BJ (cell line): ENCODE measurements at places on chromosomes 4 and X.
A peak's percentile ranks its signal among the peaks of the same experiment; 100 is the strongest.

DNA sequence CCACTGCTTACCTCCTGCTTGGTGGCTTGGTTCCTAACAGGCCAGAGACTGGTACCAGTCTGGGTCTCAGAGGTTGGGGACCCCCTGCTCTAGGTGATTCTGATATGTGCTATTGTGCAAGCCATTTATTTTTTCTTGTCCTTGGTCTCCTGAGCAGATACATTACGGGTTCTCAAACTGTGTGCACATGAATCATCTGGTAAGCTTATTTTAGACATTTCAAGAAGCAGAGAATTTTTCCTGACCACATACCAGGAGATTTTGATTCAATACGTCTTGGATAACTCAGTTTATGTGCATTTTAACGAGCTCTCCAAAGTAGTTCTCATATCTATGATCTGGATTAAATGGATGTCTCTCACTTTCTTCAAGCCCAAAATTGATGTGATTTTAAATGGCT is 77.2 kb downstream of the FHIP1A start:
- peak; percentile 74 for DNase-seq

- no peak for DNase-seq
These were observed 301.2 kb upstream of the PPARGC1A start for GRCh38 chr4:24190761-24191695.

- no peak for DNase-seq
These were observed 35.6 kb upstream of the GPR34 start for GRCh38 chrX:41653125-41653524.

- DNase-seq = no peak
These were observed 35.3 kb upstream of the ADAMTS3 start for GRCh38 chr4:72604324-72604723.

- DNase-seq = no peak
These were observed 145.3 kb upstream of the VCX3B start for GRCh38 chrX:8319359-8319758.

DNA sequence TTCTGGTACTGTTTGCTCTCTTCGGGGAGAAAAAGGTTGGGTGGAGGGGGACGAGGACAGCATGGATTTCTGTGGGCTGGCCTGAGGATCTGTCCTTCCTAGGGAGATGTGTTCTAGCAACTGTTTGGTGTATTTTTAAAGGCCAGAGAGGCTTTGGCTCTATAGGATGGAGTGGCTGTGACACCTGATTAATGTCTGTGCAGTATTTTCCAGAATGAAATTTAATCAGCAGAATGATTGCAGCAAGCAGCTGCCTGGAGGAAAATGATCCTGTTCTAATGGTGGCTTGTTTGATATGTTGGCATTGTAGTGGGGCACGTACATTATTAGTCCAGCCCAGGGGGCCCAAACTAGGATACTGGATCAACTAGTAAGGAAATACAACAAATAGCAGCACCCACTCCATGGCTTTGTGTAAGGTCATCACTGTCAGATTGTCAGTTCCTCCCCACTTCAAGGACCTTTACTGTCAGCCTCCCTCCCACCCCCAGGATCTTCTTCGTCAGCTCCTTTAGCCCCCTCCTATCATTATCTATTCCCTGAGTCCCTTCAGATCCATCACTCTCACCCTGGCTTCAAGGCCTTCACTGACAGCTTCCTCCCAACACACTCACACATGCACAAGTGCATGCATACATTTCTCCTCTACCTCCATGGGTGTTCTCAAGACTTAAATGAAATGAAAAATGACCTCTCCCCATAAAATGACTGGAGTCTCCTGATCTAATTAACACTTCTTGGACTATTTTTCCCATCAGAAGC is 10.4 kb upstream of the TMEM255A start:
- no peak for DNase-seq

DNA sequence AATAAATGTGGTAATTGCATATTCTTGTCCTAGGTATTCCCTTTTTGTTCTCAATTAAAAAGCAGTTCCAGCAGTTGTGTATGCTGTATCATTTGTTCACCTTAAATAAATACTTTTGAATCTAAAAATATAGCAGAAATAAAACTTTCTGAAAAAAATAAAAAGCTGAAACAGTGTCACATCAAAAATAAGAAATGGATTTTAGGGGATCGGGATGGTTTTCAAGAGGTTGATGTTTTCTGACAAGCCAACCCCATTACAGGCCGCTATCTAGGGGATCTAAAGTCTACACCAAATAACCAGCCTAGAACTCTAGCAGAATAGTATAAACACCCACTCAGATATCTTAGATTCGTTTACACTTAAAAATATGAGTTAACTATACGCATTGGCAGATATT is 95.4 kb upstream of the MAML3 start:
- DNase-seq = no peak

GRCh38 chrX:38919853-38920528 is 118.7 kb downstream of the MID1IP1 start:
- DNase-seq = no peak

- DNase-seq = no peak
These were observed 172.9 kb downstream of the DCLK2 start for GRCh38 chr4:150250998-150251651.

DNA sequence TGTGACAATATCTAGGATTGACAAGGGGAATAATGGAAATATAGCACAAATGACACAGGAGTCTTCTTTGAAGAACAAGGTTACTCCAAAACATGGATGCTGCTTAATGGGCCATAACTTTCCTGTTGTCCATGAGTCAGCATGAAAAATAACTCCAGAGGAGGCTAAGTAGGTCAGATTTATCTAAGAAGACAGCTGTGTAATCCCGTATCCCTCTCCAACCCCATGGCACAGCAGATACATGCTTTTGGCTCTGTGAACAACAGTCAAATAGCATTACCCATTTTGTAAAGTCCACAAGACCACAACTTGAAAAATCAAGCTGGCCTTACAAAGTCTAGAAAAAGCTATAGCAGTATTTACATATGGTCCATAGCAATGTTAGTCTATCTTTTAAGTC is 2.1 kb upstream of the TMEM131L start:
- DNase-seq = no peak

GRCh38 chrX:63561425-63561824 is 210.3 kb upstream of the SPIN4 start:
- DNase-seq = no peak

DNA sequence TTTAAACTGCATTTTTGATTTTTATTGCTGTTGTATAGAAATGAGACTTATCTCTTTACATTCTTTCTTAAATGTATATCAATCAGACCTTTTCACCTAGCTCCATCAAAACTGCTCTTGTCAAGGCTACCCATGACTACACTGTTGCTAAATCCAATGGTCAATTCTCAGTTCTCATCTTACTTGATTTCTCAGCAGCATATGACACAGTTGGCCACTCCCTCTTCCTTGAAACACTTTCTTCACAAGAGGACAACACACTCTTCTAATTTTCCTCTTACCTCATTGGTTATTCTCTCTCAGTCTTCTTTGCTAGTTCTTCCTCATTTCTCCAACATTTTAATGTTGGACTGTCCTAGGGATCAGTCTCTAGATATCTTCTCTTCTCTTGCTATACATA is 94.1 kb upstream of the CITED1 start:
- no peak for DNase-seq

DNA sequence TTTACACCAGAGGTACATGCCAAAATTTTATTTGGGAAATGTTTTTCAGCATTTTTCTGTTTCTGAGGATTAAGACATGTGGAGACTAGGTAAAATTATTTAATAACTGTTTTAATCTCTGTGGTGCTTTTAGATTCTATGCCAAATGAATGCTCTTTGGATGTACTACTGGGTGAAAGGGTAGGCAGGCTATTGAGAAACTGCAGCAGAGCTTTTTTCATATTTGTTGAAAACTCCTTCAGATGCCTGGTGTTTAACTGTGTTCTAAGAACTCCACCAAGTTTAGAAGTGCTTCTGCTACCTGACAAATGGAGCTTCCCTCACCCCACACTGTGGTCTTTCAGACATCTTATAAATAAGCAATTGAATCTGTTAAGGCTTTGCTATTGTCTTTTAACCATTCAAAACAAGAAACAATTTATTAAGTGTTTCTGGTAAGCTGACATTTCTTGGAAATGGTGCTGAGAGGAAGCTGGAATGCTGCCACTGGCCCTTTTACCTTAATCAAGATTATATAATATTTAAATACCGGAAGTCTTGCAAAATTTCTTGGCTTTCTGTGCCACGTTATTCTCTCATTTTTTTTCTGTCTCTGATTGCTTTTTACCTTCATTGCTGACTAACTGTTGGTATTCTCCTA is 51.2 kb upstream of the CYSLTR1 start:
- DNase-seq = no peak

DNA sequence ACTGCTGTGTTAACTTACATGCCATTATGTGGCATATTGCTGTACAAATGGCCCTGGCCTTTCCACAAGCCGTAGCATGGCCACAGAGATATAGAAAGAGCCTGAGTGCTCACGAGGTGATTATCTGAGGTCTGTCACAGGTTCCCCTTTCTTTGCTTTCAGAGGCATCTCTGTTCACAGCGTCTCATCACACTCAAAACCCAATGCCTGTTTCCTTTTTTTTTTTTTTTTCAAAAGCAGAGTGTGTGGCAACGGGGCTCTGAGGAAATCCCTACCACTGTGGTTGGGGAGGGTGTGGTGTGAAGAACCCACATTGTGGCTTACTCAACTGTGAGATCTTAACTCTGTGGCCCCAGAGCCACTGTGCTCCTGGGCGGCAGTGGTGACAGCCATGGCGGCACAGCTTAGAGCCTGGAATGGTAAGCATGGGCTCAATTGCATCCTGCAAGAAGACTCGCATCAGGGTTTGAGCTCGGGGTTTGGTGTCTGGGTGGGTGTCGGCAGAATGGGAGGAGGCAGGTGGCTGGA is 30.8 kb downstream of the RTL5 start:
- DNase-seq = no peak
